G401 (cell line): ENCODE measurements at places on chromosomes 12 and 14. TPM values are rescaled to one million over a fixed set of nuclear protein-coding genes. Genes with fewer than 3 reads are reported as not detected.

DNA sequence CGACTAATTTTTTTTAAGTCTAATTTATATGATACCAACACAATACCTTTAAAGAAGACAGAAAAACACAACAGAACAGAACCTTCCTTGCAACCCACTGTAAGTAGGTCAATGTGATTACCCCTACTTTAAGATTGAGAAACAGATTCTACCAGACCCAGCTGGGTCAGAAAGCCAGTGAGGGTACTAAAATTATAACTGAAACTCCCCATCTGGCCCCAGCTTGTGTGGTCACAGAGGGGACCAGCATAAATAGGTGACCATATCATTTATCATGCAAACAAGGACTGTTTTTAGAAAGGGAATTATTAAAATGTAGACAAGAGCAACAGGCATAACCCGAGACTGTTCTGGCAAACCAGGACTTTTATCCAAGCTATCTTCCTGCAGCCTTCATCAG is 30.1 kb upstream of the FRMD6 start:
- DNase-seq = no peak

Gene KLRF1
- not detected in 2 replicates for total RNA-seq

DNA sequence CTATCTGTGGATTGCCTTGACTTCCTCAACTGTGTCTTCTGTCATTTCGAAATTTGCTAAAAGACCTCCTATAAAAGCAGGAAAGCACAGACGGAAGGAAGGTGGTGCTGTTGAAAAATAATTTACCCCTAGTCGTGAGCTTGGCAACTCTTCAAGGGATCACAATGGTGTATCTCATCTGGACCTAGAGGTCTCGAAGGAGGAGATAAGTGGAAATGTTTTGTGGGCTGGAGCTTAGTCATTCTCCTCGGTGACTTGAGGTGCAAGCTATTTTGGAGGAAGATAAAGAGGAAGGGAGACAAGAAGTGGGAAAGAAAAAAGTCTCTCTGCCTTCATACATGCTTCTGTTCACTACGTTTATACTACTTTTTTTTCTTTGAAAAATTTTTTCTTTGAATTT is 89.9 kb downstream of the FLRT2 start:
- DNase-seq = no peak

GRCh38 chr14:104874571-104875411 is 9.7 kb downstream of the CEP170B start:
- no peak for DNase-seq

GRCh38 chr14:87940894-87941293 is 52.1 kb downstream of the GALC start:
- DNase-seq = no peak
